ENCODE measurements at places on chromosomes 5 and 9. TPM values are rescaled to one million over a fixed set of nuclear protein-coding genes. Genes with fewer than 3 reads are reported as not detected.
A peak's percentile ranks its signal among the peaks of the same experiment; 100 is the strongest.

DNA sequence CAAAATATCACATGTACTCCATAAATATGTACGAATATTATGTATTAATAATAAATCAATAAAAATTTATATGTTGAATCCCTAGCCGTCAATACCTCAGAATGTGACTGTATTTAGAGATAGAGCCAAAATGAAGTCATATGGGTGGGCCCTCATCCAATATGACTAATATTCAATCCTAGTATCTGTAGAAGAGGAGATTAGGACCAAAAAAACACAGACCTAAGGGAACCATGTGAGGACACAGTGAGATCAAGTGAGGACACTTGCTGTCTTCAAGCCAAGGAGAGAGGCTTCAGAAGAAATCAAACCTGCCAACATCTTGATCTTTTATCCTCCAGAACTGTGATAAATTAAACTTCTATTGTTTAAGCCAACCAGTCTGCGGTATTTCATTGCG lies 3.7 kb upstream of the AMACR start:
- DNase-seq = no peak

GRCh38 chr5:151924564-151925301 lies at the start of gene GLRA1:
TSS of gene GLRA1 (minus strand) at chr5:151924851. CDS start at chr5:151924549, 302 bp downstream.
- DNase-seq = peak; percentile 70

- no peak for DNase-seq
These were observed 2030.6 kb upstream of the NUDT12 start for GRCh38 chr5:105593011-105593760.

GRCh38 chr9:101477214-101477613 lies 41.6 kb upstream of the ALDOB start:
- no peak for DNase-seq

DNA sequence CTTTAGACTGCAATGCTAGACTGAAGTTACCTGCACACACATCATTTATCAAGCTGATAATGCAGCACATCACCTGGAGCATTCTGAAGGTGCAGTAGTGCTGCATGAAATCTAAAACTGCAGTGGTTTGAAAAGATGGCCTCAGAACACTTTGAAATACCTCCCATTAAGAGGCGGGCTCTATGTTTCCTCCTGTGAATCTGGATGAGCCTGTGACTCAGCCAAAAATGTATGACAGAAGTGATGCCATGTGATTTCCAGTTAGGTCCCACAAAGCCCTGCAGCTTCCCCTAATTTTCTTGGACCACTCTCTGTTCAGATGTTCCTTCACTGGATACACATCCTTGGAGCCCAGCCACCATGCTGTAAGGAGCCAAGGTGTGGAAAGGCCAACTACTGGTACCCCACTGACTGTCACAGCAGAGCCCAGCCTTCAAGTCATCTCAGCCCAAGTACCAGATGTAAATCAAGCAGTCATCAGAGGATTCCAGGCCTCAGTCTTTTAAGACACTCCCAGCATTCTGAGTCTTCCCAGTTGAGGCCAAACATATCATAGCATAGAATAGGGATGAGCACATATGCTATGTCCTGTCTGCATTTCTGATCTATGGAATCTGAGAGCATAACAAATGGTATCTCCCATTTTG lies 27.2 kb upstream of the DEPDC1B start:
- no peak for DNase-seq

- DNase-seq = no peak
These were observed 311.9 kb upstream of the ANKH start for GRCh38 chr5:15183520-15183919.

DNA sequence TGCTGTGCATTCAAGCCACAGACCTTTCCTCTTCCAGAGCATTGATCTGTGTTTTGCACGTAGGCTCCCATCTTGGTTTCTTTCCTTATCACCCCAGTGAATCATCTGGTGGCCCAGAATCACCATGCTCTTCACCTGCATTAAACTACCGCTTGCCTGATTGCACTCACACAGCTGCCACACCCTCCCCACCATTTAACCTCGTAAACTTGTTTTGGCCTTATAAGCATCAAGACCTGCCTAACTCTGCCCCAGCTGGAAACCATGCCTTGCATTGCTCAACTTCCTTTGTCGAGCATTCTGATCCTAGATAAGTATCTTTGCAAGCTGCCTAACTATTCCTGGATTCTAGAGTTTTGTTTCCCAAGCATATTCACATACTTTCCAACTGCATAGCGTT lies 369.6 kb upstream of the SEMA6A start:
- DNase-seq = no peak

GRCh38 chr5:149217096-149217802 lies 54.4 kb upstream of the AFAP1L1 start:
- no peak for DNase-seq

DNA sequence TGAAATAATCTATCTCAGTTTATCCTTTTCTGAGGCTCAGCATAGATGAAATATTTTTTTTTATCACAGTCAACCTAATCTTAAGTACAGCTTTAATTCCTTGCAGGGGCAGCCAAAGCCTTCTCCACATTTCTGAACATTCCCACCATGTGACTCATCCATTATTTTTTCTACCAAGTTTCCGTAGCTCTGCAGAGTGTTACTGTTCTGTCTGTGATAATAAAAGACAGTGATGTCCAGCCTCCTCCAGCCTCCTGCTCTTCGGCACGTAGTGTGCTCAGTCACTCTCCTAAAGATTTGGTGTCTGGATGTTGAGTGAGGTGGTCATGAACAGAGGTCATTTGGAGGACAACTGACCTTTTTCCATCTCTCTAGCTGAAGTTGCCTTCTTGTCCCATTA lies 338.1 kb upstream of the ADAMTS16 start:
- no peak for DNase-seq

DNA sequence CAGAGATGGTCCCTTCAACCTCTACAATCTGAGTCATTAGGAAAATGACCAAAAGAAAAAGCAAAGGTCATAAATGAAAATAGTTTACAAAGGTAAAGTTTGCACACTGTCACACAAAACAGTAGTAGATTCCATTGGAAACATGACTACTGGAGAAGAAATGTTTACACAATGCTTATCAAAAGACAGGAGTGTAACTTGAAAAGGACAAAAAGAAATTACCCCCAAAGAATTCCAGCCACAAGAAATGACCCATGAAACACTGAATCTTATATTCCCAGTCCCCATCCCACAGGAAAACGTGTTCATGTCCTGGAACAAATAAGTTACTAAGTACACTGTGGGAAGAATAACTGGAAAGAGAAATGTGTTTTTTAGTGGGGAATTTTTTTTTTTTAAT lies 385.1 kb downstream of the SEMA5A start:
- DNase-seq = no peak

- no peak for DNase-seq
These were observed 162.7 kb downstream of the PAPPA start for GRCh38 chr9:116316246-116316645.

GRCh38 chr5:8600843-8601242 lies 731.9 kb downstream of the MTRR start:
- DNase-seq = no peak

- no peak for DNase-seq
These were observed 2380.4 kb downstream of the MAT2B start for GRCh38 chr5:165885623-165886350.

DNA sequence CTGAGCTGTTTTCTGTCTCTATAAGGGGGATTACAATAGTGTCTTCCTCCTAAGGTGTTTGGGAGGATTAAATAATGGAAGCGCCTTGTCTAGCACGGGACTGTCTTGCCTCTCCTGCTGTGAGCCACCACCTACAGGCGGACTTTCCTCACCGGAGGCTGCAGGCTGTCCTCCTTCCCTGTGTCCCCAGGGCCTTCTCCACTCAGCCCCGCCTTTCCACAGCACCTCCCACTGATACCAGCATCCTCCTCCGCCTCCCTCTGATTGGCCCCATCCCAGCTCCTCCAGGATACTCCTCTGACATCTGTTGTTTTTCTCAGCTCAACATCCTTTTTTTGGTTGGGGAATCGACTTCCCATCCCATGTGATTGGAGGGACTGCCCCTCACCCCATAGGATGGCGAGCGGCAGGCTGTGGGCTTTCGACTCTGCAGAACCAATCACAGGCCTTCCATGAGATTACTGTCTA lies 851 bp upstream of the ZDHHC12 start:
- peak; percentile 58 for DNase-seq

DNA sequence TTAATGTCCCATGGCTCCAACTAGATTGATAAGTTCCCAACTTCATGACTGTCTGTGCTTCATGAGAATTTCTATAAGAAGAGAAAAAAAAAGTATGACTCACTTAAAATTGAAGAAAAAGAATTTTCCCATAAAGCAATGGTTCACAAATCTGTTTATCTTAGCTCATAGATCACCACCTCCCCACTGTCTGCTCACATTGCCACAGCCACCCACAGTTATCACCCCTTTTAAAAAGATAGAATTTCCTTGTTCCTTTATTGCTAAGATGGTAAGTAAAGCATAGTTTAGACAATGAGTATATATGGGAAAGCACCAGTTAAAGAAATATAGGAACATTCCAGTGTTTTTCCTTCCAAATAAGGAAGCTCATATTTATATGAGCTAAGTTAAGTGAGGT lies 67.1 kb downstream of the ALDH7A1 start:
- no peak for DNase-seq

DNA sequence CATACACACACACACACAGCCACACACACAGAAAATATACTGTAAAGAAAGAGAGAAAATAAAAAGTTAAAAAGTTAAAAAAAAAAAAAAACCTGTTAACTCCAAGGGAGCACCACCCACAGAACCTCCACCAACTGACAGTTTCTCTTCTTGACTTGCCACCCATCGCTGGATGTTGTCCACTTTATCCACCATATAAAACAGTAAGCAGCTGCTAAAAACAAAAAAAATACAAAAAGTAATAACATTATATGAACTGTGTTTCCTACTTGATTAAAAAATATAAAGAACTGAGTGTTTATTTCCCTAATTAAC lies 1.2 kb downstream of the PURA start:
- DNase-seq = no peak

The SEMA5A gene
- total RNA-seq = not detected

The HTR4 gene
- total RNA-seq = not detected

The TNC gene
- total RNA-seq = not detected

The PCDHGA10 gene
- not detected for total RNA-seq

The ECM2 gene
- total RNA-seq = not detected

The GTF2H2 gene
- total RNA-seq = 30.1 TPM

The SPARC gene
- total RNA-seq = not detected

The HAND1 gene
- not detected for total RNA-seq

The NUTM2F gene
- total RNA-seq = not detected

The CAMK4 gene
- total RNA-seq = 82.7 TPM

The PCDHGA3 gene
- not detected for total RNA-seq

The PCDHA2 gene
- not detected for total RNA-seq

All from activated CD8-positive, alpha-beta T cell treated with anti-CD3 and anti-CD28 coated beads, Interleukin-2, amount 10 ng/mL, durations not matched to agents 7 days and 5 days (primary cell).